Thoracic aorta (tissue), 2 donors: ENCODE measurements at places on chromosomes 4 and X.
A peak's percentile ranks its signal among the peaks of the same experiment; 100 is the strongest.

GRCh38 chr4:37780444-37781130, 45.9 kb upstream of the PGM2 start:
- H3K4me3 ChIP-seq, result no peak overlapping the region
- H3K36me3 ChIP-seq, result no peaks in the 10 kb centered on the region
- no peak for DNase-seq
- H3K27me3 ChIP-seq, result no peaks in the 10 kb centered on the region

GRCh38 chr4:16067515-16067914, 16.3 kb downstream of the PROM1 start:
- H3K4me1 ChIP-seq, result no peaks in the 10 kb centered on the region
- no peaks in the 10 kb centered on the region for H3K36me3 ChIP-seq
- H3K27me3 ChIP-seq, result no peaks in the 10 kb centered on the region
- no peak for DNase-seq

DNA sequence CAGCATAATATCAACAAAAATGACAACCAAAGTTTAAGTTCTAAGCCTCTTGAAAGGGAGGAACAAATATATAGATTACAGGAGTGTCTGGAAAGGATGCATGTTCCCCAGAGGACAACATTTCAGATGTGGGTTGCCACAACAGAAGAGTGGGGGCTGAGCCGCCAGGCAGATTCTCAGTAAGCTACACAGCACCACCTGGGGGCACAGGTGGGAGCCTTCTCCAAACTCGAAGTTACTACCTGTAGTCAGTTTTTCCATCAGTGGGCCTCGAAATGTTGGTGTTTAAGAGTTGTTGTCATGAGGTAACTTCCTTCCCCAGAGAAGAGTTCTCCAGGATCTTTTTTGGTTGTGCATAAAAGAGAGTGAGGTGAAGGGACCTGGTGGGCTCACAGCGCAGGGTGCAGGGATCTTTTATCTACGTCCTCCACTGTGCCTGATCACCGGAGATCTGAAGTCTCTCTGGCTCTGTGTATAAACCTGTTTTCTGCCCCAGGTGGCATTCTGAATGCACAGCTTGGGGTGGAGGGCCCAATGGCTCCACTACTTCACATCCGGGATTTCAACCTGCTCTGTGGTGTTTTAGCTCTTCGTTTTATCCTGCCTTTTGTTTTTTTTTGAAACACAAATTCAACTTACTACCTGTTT, 58.4 kb upstream of the STS start:
- no peak for DNase-seq
- H3K4me1 ChIP-seq, result no peaks in the 10 kb centered on the region
- no peak overlapping the region for H3K27ac ChIP-seq
- no peak overlapping the region for H3K4me3 ChIP-seq

DNA sequence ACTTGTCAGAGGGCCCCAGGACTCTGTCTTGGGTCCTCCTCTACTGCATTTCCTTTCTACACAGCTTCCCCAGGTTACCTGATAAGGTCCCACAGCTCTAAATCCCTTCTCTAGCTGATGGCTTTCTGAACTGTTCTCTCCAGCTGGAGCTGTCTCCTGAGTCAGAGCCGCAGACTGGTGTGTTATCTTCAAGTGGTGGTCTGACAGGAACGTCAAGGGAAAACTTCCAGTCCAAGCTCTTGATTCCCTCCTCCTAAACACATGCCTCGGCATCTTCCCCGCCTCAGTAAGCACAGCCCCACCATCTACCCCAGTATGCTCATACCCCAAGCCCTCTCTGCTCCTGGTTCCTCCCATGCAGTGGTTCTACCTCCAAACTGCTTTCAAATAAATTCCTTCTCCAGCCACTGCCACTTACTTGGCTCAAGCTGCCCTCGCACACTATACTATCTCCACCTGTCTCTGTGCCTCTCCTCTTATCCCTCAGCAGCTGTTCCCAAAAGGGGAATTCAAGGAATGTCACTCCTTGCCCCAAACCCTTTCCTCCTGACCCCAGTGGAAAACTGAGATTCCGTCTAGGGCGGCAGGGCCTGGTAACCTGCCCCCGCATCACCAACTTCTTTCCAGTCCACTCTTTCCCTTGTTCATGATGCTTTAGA, 17.2 kb upstream of the CENPU start:
- peaks cover 23% of the 10 kb centered on the region for H3K4me1 ChIP-seq
- H3K27ac ChIP-seq, result no peak overlapping the region
- no peak for DNase-seq
- H3K36me3 ChIP-seq, result peaks cover 9% of the 10 kb centered on the region
- no peaks in the 10 kb centered on the region for H3K27me3 ChIP-seq

DNA sequence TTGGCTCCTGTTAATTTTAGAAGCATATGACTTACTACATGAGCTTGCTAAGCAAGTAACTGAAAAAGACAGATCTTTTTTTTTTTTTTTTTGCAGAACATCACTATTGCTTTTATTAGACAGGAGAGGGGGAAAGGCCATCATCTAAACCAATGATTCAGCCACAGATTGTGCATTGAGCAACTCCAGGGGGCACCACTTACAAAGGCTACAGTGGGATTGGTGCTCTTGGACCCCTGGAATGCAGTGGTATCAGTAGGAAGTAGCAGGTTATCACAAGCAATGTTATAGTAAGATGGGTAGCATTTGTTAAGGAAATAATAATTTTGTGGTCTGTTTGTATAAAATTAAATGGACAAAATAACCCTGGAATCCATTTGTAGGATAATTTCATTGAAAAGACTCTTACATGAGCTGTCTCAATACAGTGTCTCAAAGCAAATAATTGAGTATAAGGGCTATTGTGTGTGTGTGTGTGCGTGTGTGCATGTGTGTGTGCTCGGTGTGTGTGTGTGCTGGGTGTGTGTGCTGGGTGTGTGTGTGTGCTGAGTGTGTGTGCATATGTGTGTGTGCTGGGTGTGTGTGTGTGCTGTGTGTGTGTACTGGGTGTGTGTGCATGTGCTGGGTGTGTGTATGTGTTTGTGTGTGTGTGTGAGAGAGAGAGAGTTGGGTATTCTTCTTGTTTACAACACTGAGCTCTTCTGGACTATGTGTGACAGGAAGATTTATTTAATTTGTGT, 296.3 kb downstream of the PCDH7 start:
- no peak overlapping the region for H3K4me3 ChIP-seq
- DNase-seq, result no peak
- no peaks in the 10 kb centered on the region for H3K36me3 ChIP-seq

GRCh38 chrX:68438575-68438974, 5.3 kb upstream of the OPHN1 start:
- no peaks in the 10 kb centered on the region for H3K4me1 ChIP-seq
- H3K27me3 ChIP-seq, result no peaks in the 10 kb centered on the region
- no peak overlapping the region for H3K4me3 ChIP-seq

DNA sequence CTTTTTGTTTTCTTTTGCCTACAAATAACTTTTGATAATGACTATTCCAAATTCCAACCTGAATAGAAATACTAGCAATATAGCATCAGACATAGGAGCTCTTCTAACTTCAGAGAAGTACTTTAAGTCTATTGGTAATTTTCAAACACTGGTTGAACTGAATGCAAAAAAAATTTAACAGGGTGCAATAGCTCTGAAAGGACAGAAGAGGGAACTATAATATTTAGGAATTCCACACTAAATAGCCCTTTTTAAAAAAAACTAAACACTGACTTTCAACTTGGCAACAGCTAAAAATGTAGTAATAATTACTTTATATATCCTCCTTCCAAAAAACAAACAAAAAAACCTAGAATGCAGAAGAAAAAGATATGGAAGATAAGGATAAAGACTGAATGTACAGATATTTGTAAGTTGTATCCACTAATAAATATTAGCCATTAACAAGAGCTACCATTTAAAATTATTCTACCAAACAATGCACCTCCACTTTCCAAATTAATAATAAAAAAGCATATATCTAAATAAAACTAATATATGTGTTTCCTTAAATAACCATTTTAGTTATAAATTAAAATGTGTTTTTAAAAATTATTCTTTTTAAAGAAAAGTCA, 81.4 kb downstream of the FBXW7 start:
- no peak for DNase-seq
- H3K27me3 ChIP-seq, result no peaks in the 10 kb centered on the region

- H3K27me3 ChIP-seq, result no peaks in the 10 kb centered on the region
- H3K4me1 ChIP-seq, result no peaks in the 10 kb centered on the region
- no peaks in the 10 kb centered on the region for H3K36me3 ChIP-seq
- DNase-seq, result no peak
- no peak overlapping the region for H3K4me3 ChIP-seq
Measured at GRCh38 chrX:25067271-25068172, 51.8 kb upstream of the ARX start.

DNA sequence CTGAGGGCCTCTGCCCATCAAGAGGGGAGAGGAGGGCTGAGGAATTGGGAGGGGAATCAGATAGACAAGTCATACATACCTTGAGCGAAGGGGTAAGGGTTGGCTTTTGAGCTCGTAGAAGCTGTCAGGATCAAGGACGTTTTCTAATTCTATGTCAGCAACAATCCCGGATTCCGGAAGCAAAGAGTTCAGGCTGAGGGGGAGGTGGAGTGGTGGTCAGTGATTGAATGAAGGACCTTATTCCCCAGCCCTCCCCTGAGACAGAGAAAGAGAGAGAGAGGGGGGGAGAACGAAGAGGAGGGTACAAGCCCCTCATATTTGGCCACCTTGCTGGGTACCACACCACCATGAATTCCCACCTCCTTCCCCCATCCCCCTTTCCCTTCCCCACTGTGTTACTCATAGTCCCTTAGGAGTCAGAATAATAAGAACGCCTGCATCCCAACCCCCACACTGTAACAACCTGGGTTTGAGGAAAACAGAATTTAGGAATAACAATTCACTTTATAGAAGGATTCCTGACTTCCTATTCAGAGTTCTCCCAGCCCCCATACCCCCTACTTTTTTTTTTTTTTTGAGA, 2.7 kb downstream of the TFE3 start:
- H3K36me3 ChIP-seq, result peaks cover 22% of the 10 kb centered on the region
- H3K4me1 ChIP-seq, result peaks cover 19% of the 10 kb centered on the region
- DNase-seq, result no peak
- peak overlapping the region; percentile 38 for H3K27ac ChIP-seq
- no peaks in the 10 kb centered on the region for H3K27me3 ChIP-seq
- peak overlapping the region; percentile 91 for H3K4me3 ChIP-seq

DNA sequence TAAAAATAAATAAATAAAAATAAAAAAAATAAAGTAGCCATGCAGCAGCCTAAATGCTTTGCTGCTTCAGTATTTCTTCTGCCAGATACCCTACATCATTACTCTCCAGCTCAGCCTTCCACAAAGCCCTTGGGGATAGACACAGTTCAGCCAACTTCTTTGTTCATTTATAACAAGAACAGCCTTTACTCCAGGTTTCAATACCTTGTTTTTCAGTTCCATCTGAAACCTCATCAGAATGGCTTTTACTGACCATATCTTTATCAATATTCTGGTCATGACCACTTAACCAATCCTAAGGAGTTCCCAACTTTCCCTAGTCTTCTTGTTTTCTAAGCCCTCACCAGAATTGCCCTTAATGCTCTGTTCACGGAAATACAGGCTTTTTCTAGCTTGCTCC, 128.3 kb upstream of the MED14 start:
- DNase-seq, result no peak
- no peak overlapping the region for H3K27ac ChIP-seq
- H3K36me3 ChIP-seq, result no peaks in the 10 kb centered on the region
- H3K4me3 ChIP-seq, result no peak overlapping the region
- H3K27me3 ChIP-seq, result no peaks in the 10 kb centered on the region
- no peaks in the 10 kb centered on the region for H3K4me1 ChIP-seq

- no peaks in the 10 kb centered on the region for H3K4me1 ChIP-seq
- H3K4me3 ChIP-seq, result no peak overlapping the region
- H3K27me3 ChIP-seq, result no peaks in the 10 kb centered on the region
- H3K36me3 ChIP-seq, result no peaks in the 10 kb centered on the region
Measured at GRCh38 chr4:170425521-170426143, 335.9 kb upstream of the AADAT start.

- H3K4me1 ChIP-seq, result no peaks in the 10 kb centered on the region
- no peak overlapping the region for H3K27ac ChIP-seq
- no peak for DNase-seq
- H3K36me3 ChIP-seq, result no peaks in the 10 kb centered on the region
- H3K4me3 ChIP-seq, result no peak overlapping the region
Measured at GRCh38 chr4:142706381-142706780, 139.7 kb downstream of the INPP4B start.

DNA sequence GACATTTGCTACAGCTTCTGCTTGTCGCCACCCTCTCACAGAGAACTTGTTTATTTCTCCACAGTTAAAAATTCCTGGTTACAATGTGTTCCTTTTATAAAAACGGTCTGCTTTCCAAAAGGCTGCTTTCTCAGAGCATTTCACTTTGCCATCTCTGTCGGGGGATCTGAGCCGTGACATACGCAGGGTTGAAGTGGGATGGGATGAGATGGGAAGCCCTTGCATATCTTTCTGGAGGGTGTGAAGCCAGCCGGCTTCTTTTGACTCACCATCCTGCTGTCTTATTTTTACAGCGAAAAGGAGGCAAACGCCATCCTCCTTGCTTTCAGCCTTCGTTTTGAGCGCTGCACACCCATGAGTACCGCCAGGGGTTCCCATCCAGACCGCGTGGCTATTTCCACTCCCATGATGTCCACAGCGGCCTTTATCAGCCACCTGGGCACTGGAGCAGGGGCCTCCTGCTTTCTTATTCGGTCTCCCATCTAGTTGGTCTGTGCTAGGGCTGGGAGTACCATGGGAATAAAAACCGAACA, 99.8 kb upstream of the GATB start:
- H3K36me3 ChIP-seq, result no peaks in the 10 kb centered on the region
- DNase-seq, result no peak

- no peak for DNase-seq
- no peak overlapping the region for H3K27ac ChIP-seq
- H3K4me3 ChIP-seq, result no peak overlapping the region
Measured at GRCh38 chrX:84735025-84735424, 232.8 kb upstream of the HDX start.

- no peaks in the 10 kb centered on the region for H3K4me1 ChIP-seq
- no peaks in the 10 kb centered on the region for H3K27me3 ChIP-seq
- no peak overlapping the region for H3K4me3 ChIP-seq
Measured at GRCh38 chr4:63589796-63590195, 819.5 kb downstream of the TECRL start.

GRCh38 chr4:88037447-88037846, 30.0 kb downstream of the PKD2 start:
- H3K4me3 ChIP-seq, result no peak overlapping the region
- no peaks in the 10 kb centered on the region for H3K4me1 ChIP-seq

DNA sequence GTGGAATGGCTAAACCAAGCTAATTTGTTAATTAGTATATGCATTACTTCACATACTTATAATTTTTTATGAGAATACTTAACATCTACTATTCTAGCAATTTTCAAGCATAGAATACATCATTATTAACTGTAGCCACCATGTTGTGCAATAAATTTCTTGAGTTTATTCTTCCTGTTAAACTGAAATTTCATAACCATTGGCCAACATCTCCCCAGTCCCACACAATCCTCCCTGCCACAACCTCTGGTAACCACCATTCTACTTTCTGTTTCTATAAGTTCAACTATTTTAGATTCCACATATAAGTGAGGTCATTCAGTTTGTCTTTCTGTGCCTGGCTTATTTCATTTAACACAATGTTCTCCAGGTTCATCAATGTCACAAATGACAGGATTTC, 208.5 kb downstream of the PPP4R3C start:
- no peak overlapping the region for H3K4me3 ChIP-seq
- H3K27me3 ChIP-seq, result no peaks in the 10 kb centered on the region
- H3K4me1 ChIP-seq, result no peaks in the 10 kb centered on the region
- DNase-seq, result no peak
- H3K36me3 ChIP-seq, result no peaks in the 10 kb centered on the region
- no peak overlapping the region for H3K27ac ChIP-seq

GRCh38 chr4:88939697-88940096, 117.3 kb downstream of the FAM13A start:
- DNase-seq, result no peak
- H3K27me3 ChIP-seq, result no peaks in the 10 kb centered on the region
- H3K27ac ChIP-seq, result no peak overlapping the region
- H3K4me1 ChIP-seq, result peaks cover 15% of the 10 kb centered on the region
- H3K4me3 ChIP-seq, result no peak overlapping the region
